Breast epithelium (tissue), 4 donors: ENCODE measurements at places on chromosomes 3 and 15. TPM values are rescaled to one million over a fixed set of nuclear protein-coding genes. Genes with fewer than 3 reads are reported as not detected.

DNA sequence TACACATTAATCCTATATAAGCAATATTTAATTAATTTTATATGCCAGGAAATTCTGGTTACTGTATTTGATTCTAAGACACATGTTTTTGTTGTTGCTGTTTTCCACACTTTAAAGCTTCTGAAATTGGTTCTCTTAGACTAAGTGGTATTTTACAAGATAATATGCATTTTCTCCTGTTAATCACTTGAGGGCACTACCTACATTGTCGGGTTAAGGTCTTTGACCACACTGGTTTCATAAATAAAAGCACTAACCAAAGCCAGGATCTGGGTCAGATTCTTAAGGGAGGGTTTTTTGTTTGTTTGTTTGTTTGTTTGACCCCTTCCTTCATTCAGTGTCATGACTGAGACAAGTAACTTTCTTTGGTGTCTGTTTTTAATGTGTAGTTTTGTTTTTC lies 590.2 kb downstream of the RBMS3 start:
- H3K4me1 ChIP-seq, result no peaks in the 10 kb centered on the region
- H3K36me3 ChIP-seq, result no peaks in the 10 kb centered on the region
- no peak overlapping the region for H3K4me3 ChIP-seq
- DNase-seq, result no peak
- no peak overlapping the region for H3K27ac ChIP-seq

DNA sequence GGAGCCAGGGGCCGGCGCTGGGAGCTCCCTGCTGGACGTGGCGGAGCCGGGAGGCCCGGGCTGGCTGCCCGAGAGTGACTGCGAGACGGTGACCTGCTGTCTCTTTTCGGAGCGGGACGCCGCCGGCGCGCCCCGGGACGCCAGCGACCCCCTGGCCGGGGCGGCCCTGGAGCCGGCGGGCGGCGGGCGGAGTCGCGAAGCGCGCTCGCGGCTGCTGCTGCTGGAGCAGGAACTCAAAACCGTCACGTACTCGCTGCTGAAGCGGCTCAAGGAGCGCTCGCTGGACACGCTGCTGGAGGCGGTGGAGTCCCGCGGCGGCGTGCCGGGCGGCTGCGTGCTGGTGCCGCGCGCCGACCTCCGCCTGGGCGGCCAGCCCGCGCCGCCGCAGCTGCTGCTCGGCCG lies 1.5 kb downstream of the SMAD6 start:
- no peaks in the 10 kb centered on the region for H3K36me3 ChIP-seq
- H3K4me1 ChIP-seq, result no peaks in the 10 kb centered on the region
- no peaks in the 10 kb centered on the region for H3K27me3 ChIP-seq
- DNase-seq, result no peak
- H3K4me3 ChIP-seq, result peak overlapping the region; percentile 85

- H3K36me3 ChIP-seq, result no peaks in the 10 kb centered on the region
- H3K4me1 ChIP-seq, result no peaks in the 10 kb centered on the region
Observed at GRCh38 chr3:141646760-141647561, 91.1 kb upstream of the RNF7 start.

GRCh38 chr3:55731741-55732140 lies 244.6 kb upstream of the WNT5A start:
- no peaks in the 10 kb centered on the region for H3K4me1 ChIP-seq
- no peak overlapping the region for H3K4me3 ChIP-seq
- DNase-seq, result no peak
- H3K27me3 ChIP-seq, result no peaks in the 10 kb centered on the region

DNA sequence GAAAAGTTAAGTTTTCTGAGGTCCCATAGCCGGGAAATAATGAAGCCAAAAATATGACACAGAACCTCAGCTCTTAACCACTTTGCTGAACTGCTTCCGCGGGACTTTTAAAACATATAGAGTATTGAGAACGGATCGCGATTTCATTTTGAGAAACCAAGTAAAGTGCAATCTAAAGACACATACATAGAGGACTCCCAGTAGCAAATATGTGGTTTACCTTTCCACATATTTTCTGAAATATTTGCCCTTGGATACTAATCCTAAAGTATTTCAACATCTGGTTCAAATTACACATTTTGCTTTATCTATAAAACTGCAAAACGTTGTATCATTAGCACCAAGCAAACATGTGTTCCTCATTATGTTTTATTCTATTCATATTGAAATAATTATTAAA lies 776.5 kb downstream of the ROBO2 start:
- H3K4me3 ChIP-seq, result no peak overlapping the region
- no peaks in the 10 kb centered on the region for H3K27me3 ChIP-seq
- H3K4me1 ChIP-seq, result no peaks in the 10 kb centered on the region
- H3K27ac ChIP-seq, result no peak overlapping the region
- DNase-seq, result no peak

GRCh38 chr3:155603302-155603701 lies 141.6 kb downstream of the PLCH1 start:
- no peak overlapping the region for H3K4me3 ChIP-seq
- DNase-seq, result no peak
- no peaks in the 10 kb centered on the region for H3K36me3 ChIP-seq

DNA sequence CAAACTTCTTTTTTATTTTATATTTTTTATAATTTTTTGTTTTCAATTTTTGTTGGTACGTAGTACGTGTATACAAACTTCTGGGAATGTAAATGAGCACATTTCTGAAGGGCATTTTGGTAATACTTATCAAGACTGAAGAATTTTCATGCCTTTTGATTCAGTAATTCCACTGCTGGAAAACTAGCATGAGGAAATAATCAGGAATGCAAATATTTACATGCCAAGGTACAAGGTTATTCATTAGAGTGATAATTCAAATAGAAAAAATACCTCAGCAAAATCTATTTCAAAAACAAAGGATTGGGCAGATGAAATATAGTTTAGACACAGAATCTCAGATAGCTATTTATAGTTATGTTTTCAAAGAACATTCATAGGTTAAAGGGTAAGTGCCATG lies 128.7 kb downstream of the DMXL2 start:
- no peak for DNase-seq
- H3K27ac ChIP-seq, result no peak overlapping the region
- no peaks in the 10 kb centered on the region for H3K36me3 ChIP-seq
- no peak overlapping the region for H3K4me3 ChIP-seq
- H3K4me1 ChIP-seq, result no peaks in the 10 kb centered on the region

DNA sequence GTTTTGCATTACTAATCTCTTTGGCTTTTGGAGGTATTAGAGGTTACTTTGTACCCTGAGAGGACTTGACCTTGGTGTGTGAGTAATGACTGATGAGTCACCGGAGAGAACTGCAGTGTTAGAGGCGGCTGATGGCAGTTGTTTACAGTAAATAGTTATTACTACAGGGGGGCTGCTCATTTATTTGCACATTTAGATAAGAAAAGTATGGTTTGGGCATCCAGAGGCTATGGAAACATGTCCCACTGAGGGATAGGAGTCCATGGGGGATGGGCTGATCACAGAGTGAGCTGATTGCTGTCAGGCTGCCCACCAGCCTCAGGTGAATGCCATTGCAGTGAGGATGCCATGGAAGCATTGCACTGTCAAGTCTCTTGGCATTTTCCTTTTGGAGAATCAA lies 17.3 kb upstream of the STAC start:
- DNase-seq, result no peak
- no peaks in the 10 kb centered on the region for H3K4me1 ChIP-seq
- H3K27me3 ChIP-seq, result no peaks in the 10 kb centered on the region
- H3K27ac ChIP-seq, result no peak overlapping the region

DNA sequence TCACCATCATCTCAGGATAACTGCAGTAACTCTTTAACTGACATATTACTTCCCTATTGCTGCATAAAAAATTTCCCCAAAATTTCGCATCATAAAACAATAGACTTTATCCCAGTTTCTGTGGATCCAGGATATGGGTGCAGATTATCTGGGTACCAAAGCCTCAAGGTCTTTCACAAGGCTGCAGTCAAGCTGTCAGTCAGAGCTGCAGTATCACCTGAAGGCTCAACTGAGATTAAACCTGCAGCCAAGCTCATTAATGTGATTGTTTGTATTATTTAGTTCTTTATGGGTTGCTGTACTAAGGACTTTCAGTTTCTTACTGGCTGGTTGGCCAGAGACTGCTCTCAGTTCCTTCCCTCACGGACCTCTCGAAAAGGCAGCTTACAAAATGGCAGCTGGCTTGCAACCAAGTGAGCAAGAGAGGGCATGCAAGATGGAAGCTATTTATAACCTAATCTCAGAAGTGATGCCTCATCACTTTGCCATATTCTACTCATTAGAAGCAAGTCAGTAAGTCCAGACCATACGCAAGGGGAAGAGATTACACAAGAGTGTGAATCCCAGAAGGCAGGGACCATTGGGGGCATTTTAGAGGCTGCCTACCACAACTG lies 54.9 kb downstream of the DCUN1D1 start:
- no peaks in the 10 kb centered on the region for H3K27me3 ChIP-seq
- no peak overlapping the region for H3K27ac ChIP-seq
- DNase-seq, result no peak
- no peaks in the 10 kb centered on the region for H3K36me3 ChIP-seq

GRCh38 chr3:110419601-110420000 lies 652.0 kb upstream of the NECTIN3 start:
- H3K27me3 ChIP-seq, result no peaks in the 10 kb centered on the region
- H3K27ac ChIP-seq, result no peak overlapping the region
- no peak overlapping the region for H3K4me3 ChIP-seq
- H3K36me3 ChIP-seq, result no peaks in the 10 kb centered on the region
- H3K4me1 ChIP-seq, result no peaks in the 10 kb centered on the region
- no peak for DNase-seq

DNA sequence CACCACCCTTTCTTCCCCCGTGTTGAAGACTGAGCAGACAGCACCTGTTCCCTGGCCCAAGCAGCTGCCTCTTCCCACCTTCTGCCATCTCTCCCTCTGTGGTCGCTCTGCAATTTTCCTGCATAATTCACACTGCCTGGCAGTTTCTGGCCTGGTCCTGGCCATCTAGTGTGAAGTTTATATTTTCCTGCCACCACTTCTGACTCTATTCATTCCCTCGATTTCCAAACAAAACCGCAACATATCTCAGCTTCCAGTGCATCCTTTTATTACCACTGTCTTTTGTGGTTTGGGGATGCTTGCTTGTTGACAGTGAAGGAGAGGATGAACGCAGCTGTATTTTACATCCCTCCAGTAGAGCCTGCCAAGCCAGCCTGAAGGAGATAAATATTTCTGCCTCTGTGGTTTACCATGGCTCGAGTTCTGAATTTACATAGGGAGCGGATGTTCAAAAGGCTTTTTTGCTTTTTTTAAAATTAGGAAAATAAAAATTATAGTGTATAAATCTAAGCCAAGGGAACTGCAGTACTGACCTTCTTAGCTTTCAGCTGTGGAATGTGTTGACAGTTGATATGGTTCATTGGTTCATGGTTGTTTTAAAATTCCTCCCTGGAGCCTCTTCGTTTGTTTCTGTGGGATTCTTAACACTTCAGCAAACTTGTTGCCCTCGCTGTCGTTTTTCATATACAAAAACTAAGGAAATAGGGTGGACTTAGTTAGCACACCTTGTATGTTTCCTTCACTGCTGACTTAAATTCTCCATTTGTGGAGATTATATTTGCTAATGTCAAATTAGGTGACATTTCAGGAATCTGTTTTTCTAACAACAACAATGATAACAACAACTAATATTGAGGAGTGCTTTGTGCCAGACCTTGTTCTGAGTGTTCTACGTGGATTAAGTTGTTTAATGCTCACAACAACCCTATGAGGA lies 250.5 kb downstream of the ADAMTSL3 start:
- no peak overlapping the region for H3K4me3 ChIP-seq
- no peak overlapping the region for H3K27ac ChIP-seq
- H3K4me1 ChIP-seq, result no peaks in the 10 kb centered on the region
- no peaks in the 10 kb centered on the region for H3K36me3 ChIP-seq
- DNase-seq, result no peak

DNA sequence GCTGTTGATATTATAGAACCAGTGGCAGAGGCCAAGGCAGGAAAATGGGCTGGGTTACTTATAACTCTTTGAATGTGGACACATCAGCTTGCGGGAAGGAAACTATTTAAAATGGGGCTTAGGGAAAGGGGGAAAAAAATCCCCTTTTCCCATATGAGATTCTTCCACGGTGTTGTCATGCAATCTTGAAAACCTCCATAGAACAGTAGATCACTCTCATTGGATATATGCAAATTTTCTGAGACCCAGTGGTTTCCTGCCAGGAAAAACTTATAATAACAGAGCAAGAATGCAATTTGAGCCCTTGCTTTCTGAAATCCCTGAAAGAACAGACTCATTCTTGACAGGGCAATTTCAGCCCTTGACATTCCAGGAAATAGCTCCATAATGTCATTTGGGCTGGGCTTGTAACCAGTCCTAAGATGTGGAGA lies 31.1 kb downstream of the TMEM212 start:
- no peaks in the 10 kb centered on the region for H3K36me3 ChIP-seq
- no peaks in the 10 kb centered on the region for H3K27me3 ChIP-seq
- H3K27ac ChIP-seq, result peak overlapping the region; percentile 57
- no peak overlapping the region for H3K4me3 ChIP-seq
- no peak for DNase-seq

DNA sequence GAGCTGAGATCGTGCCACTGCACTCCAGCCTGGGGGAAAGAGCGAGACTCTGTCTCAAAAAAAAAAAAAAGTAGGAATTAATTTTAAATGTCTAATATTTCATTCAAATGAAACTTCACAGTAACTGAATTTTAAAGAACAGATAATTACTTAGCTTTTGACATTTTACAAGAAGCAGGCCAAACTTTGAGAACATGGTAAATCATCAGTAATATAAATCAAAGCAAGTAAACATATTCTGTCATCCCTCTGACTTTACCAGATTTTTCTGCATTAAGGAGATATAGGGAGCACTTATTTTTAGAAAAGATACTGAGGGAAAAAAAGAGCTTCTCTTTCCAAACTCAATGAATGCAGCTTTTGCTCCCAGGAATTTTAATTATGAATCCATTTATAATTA lies 37.0 kb downstream of the NR1I2 start:
- H3K4me1 ChIP-seq, result no peaks in the 10 kb centered on the region
- no peak for DNase-seq
- no peak overlapping the region for H3K4me3 ChIP-seq
- no peak overlapping the region for H3K27ac ChIP-seq
- H3K27me3 ChIP-seq, result no peaks in the 10 kb centered on the region

DNA sequence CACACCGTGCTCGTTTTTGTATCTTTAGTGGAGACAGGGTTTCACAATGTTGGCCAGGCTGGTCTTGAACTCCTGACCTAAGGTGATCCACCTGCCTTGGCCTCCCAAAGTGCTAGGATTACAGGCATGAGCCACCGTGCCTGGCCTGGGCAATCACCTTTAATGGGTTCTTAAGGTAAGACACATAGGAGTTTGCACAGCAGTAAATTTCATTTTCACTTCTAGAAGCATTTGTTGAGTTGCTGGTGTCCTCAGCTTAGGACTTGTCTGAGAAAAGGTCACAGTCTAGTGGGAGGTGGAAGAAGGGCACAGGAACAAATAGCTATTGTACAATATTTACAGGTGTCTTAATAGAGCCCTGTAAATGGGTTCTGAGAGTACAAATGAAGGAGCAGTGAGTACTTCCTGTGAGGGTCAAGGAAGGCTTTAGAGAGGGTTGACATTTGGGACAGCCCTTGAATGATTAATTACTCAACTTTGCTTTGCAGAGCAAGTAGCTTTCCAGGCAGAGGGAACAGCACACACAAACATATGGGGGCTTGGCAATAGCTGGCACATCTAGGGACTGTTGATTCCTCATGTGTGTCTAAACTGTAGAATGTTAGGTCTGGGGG lies 8.7 kb upstream of the ETV5 start:
- H3K27me3 ChIP-seq, result no peaks in the 10 kb centered on the region
- H3K4me3 ChIP-seq, result no peak overlapping the region
- DNase-seq, result no peak
- no peaks in the 10 kb centered on the region for H3K36me3 ChIP-seq

CCDC54 gene
- total RNA-seq, result not detected
